Activated CD8-positive, alpha-beta memory T cell treated with anti-CD3 and anti-CD28 coated beads for 1 hour (primary cell): ENCODE measurements at places on chromosomes 4 and X.

DNA sequence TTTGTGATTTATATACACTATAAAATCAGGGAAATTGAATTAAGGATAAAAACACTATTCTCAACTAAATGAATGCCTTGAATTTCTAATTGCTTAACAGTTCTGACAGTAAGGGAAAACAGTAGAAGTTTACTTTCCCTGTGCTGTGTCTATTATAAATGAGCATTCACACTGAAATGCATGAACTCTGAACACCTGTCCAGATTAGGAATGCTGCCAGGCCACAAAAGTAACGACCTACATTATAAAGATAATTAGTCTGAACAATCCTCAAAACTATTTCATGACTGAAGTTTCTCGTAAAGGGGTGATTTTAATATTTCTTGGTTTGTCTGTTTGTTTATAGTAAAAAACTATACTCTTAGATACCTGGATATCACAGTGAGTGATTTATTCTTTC is 2.0 kb downstream of the NDST3 start:
- DNase-seq, result no peak

DNA sequence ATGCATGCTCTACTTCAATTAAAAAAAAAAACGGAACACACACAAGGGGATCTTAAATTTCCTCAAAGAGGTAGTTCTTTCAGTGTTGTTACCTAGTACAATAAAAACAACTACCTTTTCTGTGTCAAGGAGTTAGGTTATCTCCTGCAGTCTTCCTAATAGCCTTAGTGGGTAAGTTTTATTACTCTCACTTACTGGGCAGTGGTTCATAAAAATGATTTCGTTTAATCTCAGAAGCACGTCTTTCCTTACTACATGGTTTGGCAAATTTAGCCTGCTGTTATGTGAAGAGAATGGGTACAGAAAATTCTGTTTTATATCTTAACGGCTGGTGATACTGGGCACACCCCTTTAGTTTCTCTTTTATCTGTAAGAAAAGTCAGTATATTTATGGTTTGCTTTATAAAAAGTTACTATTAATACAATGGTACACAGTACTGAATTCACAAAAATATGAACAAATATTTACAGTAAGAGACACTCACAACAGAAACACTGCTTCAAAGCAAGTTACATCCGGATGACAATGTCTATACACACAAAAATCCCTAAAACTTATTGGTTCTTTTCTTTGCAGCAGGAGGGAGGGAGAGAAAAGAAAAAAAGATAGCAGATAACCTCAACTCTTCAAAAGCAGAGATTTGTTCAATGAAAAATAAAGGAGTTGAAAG is 8.8 kb downstream of the ADH5 start:
- DNase-seq, result no peak

DNA sequence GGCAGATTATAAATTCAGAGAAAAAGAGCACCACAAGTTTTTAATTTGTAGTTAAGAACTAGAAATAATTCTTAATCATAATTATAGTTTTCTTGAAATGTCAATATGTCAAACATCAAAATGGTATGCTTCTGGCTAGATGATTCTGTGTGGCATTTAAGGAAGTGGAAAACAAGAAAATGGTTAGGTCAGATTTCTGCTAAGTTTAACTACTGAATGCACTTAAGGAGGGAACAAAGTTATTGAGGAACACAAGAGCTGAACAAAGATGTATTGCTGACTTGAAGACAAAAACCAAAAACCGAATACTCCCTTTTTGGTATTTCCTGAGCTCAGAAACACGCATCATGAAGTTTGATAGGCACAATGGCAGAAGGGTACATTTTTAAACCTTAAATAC is 58.7 kb upstream of the GPR34 start:
- no peak for DNase-seq

DNA sequence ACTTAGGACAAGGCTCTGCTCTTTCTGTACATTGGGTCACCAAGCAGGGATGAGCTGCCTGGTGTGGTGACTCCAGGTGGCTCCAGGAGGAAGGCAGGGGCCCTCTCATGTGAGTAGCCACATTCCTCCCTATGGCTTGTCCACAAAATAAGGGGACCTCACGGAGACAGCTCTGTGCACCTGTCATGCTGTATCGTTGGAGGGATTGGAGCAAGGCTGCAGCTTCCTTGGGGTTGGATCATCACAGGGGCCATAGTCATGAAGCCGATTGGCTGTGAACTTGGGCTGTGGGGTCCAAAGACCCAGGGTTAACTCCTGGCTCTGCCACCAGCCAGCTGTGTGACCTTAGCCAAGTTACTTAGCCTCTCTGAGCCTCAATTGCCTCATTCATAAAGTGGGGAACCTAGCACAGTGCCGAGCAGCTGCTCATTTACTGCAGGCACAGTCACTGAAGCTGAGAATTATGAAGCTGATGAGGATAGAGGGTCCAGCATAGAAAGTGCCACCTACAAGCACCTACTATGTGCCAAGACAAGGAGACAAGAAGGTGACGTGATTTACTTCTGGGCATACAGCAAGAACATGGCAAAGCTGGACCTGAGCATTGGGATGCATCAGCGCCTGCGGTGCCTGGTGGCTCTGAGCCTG is 11.8 kb upstream of the KIAA0232 start:
- no peak for DNase-seq

- no peak for DNase-seq
Observed at GRCh38 chr4:14431155-14432134, 570.8 kb upstream of the CPEB2 start.

GRCh38 chr4:145181091-145181501 is 707 bp upstream of the OTUD4 start:
- DNase-seq, result no peak
